ENCODE measurements at places on chromosomes 4 and X.

- no peak for DNase-seq
Observed at GRCh38 chr4:48195853-48196252, 61.8 kb upstream of the TXK start.

DNA sequence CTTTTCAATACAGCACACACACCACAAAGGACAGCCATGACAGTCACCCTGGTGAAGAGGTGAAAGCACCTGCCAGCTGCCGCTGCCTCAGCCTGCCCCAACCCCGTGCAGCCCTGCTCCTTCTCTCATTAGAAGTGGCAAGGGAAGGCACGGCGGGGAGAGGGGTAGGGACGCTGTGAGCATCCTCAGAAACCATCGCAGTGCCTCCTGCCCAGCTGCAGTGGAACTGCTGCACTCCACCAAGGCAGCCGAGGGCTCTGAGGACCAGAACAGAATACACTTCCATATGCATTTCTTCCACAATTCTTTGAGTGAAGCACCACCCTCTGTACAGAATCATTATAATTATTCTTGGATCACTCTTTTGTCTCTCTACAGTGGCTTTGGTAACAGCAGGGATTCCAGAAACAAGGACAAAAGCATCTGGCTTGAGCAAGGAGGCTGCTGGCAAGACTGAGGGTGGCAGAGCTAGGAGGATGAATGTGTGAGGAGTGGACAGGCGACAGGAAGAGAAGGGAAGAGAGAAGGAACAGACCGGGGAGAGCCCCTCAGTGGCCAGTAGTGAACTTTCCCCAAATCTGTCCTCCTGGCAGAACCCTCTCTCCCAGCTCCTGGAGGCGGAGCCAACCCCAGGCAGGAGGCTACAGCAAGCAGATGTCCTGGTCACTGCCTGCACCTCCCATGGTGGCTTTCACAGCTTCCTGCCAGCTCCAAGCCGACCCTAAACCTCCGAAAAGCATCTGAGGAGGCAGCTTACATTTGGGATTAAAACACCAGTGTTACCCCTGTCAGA, 73.2 kb downstream of the MTNR1A start:
- DNase-seq: no peak

DNA sequence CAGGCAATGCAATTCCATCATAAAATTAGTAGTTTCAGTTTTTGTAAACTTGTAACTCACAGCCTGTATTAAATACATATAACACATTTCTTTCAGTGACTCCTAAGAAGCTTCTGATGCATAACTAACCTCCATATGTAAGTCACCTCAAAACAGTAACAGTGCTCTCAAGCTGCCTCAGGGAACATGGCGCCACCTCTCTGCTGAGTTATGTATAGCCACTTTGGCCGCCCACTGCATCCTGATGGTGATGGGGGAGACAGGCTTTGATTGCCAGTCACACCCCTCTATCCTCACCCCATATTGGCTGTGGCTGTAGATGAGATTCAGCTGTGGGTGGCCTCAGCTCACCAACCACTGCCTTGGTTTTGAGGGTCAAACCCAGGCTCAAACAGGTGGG, 54.3 kb downstream of the LRBA start:
- DNase-seq: peak; percentile 53

GRCh38 chr4:59727745-59728144, 1472.4 kb upstream of the ADGRL3 start:
- DNase-seq: no peak

DNA sequence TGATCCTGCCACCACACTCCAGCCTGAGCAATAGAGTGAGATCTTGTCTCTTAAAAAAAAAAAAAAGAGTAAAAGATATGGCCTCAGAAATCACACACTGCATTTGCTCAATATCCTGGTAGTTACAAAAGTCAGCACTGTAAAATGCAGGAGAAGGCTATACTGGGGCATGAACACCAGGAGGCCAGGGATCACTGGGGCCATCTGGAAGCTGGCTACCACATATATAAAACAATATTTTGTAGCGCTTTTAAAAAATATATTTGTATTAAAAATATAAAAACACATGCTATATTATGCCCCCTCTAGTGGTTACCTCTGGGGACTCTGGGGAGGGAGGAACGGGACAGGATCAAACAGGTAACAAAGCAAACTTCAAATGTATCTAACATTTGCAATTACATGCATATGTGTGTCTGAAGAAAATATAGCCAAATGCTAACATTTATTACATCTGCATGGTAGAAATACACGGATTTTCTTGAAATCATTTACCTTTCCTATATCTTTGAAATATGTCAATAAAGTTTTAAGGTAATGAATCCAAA, 4.0 kb downstream of the C4orf46 start:
- DNase-seq: peak; percentile 72

- DNase-seq: no peak
Observed at GRCh38 chr4:24770032-24770584, 25.3 kb upstream of the SOD3 start.

DNA sequence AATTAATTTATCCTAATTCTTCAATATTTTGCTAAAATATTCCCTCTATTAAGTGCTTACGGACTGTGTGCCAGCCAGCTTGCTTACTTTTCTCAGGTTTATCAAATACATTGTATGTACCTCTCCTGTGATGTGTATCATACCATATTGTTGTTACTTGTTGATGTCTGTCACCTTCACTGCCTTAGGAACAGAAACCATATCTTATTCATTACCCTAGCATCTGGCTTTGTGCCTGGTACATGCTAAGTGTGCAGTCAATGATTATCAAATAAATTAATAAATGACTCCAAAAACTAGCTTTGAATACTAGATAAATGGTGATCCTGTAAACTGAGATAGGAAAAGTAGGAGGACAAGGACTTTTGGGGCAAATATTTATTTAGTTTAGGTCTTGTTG, 6.9 kb downstream of the CLCN3 start:
- DNase-seq: no peak

- DNase-seq: no peak
Observed at GRCh38 chr4:83658806-83659205, 122.9 kb downstream of the GPAT3 start.

DNA sequence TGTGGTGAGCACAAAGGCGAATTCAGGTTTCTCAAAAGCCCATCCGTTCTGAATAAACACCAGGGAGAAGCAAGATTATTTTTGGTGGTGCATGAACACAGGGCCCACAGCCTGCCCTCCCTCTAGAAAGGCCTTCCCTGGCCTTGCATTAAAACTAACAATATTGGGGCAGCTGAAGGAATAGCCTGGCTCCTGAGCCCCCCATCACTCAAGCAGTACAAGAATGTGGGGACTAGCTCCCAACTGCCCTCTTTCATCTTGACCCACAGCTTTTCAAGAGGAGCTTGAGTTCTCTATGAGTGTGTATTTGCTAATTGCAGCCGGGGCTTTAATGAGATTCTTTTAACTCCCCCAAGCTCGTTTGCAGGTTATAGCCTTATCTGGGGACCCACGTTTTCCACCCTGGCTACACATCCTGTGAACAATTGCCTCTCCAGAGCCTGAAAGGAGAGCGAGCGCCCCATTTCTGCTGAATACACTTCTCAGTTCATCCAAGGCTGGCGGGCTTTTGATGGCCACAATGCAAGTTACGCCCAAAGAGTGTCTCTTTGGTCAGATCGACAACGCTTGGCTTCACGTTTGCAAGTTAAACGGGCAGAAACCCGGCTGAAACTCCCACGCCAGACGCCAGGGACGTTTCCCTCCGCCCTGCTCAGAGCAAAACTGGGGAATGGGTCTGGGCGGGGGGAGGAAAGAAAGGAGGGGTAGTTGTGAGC, 4.7 kb upstream of the GSX2 start:
- no peak for DNase-seq

- peak; percentile 10 for DNase-seq
Observed at GRCh38 chrX:46649421-46650260, 76.1 kb downstream of the CHST7 start.

DNA sequence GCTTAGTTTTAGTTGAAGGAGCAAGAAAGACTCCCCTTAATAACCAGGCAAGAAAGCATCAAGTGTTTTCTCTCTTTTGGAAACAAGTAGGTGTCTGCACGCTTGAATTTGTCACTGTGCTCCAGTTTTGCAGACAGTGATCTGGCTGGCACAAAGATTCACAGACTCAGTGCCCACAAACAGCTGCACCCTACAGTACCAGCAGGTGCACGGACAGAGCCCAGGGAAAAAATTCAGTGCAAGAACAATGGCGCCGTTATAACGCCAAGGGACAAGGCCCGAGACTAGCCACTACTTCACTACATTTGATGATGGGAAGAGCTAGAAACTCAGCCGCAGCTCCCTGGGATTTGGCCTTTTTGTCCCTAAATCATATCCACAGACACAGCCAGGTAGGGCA, 56.0 kb downstream of the ZNF827 start:
- no peak for DNase-seq

DNA sequence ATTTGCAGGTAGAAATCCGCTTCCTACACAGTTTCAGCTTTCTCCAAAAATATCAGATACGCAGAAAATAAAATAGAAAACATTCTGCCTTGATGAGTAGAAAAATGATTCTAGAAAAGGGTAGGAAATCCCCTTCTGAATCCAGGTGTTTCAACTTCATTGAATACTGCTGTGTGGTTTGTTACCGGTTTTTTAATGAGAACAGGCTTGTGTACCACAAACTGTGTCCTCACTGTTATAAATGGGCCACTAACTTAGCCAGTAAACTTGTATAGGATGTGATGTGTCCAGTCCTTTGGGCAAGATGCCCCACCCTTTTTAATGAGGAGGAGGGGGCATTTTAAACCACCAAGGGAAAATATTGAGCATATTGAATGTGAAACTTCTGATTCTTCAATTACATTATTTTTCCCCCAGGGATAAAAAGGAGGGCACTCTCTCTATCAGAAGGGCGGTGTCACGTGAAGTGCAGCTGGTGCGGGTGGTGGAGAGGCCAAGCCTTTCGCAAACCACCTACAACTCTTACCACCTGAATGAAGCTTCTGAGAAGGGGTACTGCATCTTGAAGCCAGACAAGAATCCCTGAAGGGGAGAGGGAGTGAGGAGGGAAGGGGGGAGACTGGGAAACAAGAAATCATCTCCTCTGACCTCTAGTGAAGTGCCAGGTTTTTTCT, 4.5 kb downstream of the CXXC4 start:
- no peak for DNase-seq

- DNase-seq: peak; percentile 40
Observed at GRCh38 chr4:67288964-67289363, 256.3 kb downstream of the CENPC start.

DNA sequence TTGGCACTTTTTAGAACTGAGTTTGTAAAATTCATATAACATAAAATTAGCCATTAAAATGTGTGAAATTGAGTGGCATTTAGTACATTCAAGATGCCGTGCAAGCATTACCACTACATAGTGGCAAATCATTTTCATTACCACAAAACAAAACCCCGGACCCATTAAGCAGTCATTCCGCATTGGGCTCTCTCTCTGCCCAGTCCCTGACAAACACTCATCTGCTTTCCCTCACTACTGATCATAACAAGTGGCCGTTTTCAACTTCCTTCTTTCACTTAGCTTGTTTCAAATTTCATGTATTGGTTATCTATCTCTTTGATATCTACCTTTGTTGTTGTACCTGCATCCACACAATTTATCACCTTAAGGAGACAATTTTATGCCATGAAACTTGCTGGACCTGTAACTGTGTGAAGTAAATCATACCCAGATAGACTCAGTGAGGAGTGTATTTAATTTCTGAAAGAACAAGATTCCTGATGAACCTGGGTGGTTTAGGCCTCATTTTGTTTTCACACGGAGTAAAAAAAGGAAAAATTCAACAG, 202.1 kb downstream of the OR13H1 start:
- DNase-seq: no peak

GRCh38 chr4:78310007-78310739, 241.4 kb upstream of the ANXA3 start:
- no peak for DNase-seq

GRCh38 chrX:31355206-31355955, 283.5 kb upstream of the FTHL17 start:
- no peak for DNase-seq

- DNase-seq: no peak
Observed at GRCh38 chr4:173227756-173228155, 59.1 kb downstream of the GALNT7 start.

DNA sequence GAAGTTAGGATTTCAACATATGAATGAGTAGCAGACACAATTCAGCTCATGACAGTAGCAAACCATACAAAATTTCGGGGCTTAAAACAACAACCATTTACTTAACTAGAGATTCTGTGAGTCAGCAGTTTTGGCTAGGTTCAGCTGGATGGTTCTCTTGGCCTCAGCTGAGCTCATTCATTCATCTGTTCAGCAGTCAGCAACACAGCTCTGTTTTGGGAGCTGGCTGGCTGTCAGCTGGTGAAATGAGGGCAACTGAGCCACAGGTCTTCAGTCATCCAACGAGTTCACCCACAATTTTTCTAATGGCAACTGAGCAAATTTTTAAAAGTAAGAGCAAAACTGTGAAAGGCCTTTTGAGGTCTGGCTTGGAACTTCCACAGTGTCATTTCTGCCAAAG, 2005.1 kb upstream of the AGA start:
- no peak for DNase-seq

DNA sequence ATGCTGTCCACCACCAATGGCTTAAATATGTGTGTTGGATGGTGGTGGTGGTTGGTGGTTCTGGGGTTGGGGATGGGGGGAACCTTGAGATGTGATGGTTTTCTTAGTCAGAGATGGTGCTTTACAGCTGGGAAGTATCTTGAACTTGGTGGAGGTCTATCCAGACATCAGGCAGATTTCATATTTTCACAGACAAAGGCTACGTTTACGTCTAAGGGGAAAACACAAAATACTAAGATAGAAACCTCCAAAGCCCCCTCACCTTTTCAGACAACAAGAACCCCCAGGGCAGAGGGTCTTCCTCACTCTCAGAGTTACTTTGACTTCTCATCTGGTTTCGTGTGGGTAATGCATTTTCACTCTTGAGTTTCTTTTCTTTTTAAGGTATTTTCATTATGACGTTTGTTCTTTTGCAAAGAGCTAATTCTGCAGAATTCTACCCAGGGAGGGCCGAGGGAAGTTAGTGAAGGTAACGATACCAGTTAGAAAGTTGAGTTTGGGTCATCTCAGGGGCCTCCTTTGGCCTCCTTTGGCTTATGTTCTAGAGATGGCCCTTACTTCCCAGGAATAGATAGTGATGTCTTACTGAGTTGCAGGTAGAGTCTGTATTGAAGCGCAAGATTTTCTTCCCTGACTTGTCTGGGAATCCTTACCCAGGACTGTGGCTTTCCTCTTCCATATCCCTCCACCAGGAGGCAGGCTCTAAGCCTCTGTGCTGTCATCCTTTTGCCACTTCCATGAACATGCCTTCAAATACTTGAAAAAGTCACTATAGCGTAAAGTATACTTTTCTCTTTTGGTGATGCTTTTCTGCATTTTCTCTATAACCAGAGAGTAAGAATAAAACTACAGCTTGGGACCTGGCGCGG, 31.9 kb downstream of the RHOH start:
- DNase-seq: no peak

GRCh38 chr4:52946855-52947254, 84.7 kb downstream of the RASL11B start:
- no peak for DNase-seq

- no peak for DNase-seq
Observed at GRCh38 chrX:129679901-129680300, 25.1 kb upstream of the APLN start.
